Substantia nigra (tissue), 51 donors: ENCODE measurements at places on chromosomes 1 and 21.
A peak's percentile ranks its signal among the peaks of the same experiment; 100 is the strongest.

GRCh38 chr1:61752921-61753389, 10.7 kb downstream of the PATJ start:
- no peak for DNase-seq

DNA sequence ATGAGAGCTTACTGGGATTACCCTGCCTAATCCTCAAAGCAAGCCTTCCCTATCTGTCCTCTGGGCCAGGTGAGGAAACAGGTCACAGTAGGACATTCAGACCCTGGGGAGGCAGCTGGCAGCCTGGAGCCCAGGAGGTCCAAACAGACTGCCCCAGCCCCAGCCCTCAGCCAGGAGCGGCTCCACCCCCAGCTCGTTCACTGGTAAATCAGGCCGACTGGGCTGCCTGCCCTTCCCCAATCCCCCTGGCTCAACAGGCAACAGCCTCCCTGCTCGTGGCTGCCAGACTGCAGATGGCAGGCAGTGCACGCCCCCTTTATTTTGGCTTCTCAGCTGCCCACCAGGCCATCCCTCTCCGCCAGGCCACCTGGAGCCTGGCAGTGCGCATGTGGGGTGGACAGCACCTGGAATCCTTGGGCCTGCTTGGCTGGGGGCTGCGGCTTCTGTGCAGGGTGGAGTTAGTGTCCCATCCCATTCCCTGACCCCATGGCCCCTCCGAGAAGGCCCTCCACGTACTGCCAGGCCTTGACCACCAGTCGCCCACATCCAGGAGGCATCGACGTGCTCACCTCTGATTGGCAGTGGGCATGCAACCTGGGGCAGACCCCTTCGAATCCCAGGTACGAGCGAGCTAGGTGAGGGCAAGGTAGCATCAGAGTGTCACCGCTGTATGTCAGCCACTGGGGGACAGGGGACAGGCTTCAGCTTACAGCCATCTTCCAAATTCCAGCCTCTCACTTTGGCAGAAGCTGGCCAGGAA, 11.2 kb upstream of the ZNF670 start:
- DNase-seq, result no peak

DNA sequence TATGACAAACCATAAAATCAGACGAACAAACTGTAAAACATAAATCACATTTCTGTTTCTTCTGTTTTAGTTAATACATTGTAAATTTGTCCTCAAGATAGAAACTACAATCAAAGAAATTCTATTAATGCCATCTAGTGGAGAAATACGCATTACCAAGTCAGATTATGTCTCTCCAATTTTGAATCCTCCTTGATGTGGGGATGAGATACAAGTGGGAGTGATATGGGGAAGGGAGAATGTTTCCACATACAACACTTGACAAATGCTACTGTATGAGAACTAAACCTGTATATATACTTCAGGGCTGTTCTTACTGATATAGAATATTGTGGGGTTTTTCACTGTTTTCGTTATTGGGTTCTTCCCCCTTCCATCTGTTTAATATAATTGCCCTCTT, 2.6 kb downstream of the HFM1 start:
- DNase-seq, result no peak

GRCh38 chr1:69814926-69815325, 247.2 kb downstream of the LRRC7 start:
- DNase-seq, result no peak

GRCh38 chr1:76620371-76620770, 246.9 kb upstream of the ST6GALNAC5 start:
- DNase-seq, result no peak

- no peak for DNase-seq
Observed at GRCh38 chr1:200856716-200857357, 15.9 kb upstream of the GPR25 start.

GRCh38 chr1:202858789-202859414, 30.0 kb downstream of the RABIF start:
- no peak for DNase-seq

DNA sequence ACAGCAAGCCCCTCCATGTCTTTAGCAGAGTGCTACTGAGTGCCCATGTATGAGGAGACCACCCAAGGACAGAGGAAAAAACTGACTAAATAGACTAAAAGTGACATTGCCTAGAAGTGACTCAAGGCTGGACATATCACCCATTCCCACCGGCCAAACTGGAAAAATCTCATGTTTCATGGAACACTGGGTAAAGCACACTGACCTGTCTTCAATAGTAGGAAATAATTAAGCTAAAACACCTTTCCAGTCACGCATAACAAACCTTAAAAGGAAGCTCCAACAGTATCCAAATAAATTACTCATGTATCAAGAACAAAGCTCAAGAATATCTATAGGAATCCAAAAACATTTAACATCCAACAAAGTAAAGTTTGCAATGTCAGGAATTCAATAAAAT, 120.4 kb downstream of the SNX7 start:
- no peak for DNase-seq

DNA sequence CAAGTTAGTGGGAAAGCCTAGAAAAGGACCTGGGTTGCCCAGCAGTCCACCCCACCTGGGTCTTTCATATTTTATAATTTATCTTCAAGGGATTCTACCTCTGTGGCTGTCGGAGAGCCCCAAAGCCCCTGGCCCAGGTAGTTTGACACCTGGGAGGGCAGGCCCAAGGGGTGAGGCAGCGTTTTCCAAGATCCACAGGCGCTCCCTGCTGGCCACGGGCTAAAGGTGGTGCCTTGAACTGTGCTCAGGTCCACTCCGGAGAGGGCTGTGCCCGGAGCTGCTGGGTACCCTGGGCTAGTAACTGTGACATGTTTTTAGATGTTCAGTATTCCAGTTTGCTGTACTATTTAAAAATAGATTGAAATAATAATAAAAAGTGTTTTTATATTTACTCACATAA, 37.2 kb upstream of the CRNN start:
- no peak for DNase-seq

DNA sequence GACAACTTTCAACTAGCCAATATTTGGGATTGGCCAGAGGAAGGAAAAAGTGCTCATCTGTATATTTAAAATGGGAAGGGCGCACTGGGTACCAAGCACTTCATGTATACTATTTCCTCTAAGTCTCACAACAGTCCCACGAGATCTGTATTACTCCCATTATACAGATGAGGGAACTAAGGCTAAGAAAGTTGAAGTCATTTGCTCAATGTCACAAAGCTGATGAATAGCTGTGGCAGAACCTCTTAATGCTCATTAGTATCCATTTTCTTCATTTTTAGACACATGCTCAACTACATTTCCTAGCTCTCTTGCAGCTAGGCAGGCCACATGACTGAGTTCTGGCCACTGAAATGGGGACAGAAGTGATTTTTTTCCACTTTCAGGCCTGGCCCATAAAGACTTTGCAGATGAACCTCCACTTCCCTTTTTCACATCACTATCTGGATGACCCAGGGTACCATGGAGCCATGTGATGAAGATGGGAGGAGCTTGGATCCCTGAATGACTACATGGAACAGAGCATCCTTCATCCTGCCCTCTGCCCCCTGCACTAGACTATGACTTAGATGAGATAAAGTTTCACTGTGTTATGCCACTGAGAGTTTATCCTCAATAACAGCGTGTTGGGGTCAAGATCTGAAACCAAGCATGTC, 31.8 kb downstream of the ATF3 start:
- no peak for DNase-seq

GRCh38 chr1:162732566-162733335, 57.8 kb upstream of the HSD17B7 start:
- DNase-seq, result no peak

GRCh38 chr1:150093805-150094204, 26.2 kb downstream of the VPS45 start:
- DNase-seq, result no peak

DNA sequence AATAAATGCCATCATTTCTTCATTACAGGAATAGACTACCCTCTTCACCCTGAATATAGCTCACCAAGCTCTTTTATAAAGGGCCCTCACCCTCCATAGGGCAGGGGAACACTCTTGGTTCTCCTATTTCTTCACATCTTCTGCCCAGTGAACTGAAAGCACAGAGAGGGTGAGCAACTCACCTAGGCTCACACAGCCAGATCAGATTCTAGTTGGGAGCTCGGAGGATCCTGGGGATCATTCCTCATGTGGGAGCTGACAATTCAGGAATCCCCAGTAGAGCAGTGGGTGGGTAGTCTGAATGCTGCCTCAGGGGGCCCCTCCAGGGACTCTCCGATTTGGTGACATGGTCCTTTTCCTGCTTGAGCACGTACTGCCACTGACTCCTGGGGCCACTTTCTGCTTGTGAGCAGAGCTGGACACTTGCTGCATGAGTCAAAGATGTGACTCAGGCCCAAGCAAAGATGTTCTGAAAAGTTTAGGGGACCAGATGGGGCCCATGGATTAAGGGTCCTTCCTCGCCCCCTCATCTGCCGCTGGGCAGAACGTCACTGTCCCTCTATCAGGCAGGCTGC, 63.7 kb upstream of the WNT4 start:
- DNase-seq, result no peak

GRCh38 chr1:228213917-228214808, 6.3 kb downstream of the OBSCN start:
- DNase-seq, result no peak

- no peak for DNase-seq
Observed at GRCh38 chr1:222844411-222844779, 29.6 kb downstream of the DISP1 start.

DNA sequence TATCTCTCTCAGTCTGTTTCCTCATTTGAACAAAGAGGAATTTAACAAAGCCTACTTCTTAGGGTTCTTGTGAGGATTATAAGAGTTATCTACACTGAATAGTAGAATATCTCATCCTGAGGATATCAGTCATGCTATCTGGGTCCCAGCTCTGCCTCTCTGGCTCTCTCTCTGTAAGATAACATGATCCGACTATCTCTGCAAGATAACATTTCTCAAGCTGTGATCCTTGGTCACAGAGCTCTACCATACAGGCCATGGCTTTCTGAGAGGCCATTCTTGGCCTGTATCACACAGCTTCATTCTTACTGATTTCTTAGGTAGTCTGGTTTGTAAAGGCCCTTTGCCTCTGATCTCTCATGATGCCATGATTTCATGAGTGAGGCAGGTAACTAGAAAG, 71.0 kb upstream of the TRABD2B start:
- DNase-seq, result no peak

DNA sequence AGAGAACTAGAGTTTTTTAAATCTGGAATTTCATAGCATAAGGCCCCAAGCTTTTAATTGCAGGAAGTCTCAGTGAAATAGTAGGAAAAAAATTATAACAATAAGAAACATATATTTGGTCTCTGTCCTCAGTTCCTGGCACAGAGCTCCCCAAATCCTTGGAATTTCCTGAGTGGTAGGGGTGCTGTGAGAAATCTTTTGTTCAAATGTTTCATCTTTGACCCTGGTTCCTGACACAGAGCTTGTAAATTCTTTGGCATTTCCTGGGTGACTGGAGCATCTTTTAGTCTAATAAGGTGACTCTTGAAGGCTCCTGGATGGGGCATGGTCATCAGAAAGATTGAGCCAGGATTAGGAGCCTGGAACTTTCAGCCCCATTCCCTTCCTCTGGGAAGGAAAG, 225.7 kb upstream of the AJAP1 start:
- DNase-seq, result no peak

DNA sequence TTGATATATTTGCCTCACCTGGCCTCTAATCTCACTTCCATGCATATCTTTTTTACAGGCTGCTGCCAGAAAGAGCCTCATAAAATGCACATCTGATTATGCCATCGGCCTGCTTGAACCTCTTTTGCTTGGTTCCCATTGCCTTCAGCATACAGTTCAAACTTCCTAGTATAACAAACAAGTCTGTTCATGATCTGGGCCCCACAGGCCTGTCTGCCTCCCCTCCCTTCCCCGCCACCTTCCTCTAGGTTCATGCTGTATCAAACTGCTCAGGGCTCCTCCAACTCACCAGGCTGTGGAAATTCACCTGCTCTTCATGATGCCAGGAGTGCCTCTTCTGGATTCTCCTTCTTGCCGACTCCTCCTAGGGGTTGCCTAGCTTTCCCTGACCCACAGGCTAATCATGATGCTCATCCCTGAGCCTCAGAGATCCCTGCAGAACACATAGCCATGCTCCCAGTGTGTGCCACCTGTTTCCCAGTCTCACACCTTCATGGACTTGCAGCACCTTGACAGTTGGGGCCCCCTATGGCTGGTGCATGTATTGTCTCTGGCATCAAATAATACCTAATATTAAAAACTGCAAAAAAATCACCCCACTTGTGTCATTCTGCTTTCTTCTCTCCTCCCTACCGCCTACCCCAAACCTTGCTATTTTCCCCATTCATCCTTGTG, 33.7 kb upstream of the CD2 start:
- DNase-seq, result no peak

DNA sequence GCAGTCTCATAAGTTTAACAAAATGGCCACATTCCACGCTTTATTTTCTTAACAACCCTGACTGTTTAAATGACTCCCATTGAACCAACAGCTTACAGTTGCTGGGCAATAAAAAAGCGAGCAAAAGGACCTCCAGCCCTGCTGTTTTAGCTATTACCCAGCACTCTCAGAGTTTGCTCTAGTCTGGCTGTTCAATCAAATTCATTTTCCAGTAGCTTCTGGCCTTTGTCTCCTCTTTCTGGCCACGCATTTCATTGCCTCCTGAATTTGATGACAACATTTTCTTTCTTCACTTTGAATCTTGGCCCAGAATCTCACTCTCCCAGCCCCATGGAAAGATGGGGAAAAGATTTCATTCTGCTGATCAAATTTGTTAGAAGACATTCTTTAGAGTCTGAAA, 44.1 kb upstream of the DOCK7 start:
- no peak for DNase-seq

- DNase-seq, result no peak
Observed at GRCh38 chr1:47214549-47214948, 17.5 kb downstream of the TAL1 start.

GRCh38 chr1:65066766-65067490, 81.1 kb upstream of the AK4 start:
- peak; percentile 50 for DNase-seq

GRCh38 chr1:118364882-118365281, 179.9 kb upstream of the SPAG17 start:
- DNase-seq, result no peak

GRCh38 chr1:219434285-219434922, 178.5 kb downstream of the ZC3H11B start:
- DNase-seq, result no peak

DNA sequence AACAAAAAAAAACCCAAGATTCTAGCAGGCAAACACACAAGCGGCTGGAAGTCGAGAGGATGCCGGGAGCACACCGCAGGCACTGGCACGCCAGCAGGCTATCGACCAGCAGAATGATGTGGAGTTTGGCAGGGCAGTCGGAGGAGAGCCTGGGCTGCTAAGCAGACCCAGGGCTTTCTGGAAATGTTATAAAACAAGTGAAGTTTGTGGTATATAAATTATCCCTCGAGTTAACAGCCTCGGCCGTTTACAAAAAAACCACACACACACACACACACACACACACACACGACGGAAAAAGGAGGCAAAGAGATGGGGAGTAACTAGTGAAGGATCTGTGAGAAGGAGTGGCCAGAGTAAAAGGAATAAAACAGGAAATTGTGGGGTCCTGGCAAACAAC, 87.2 kb upstream of the IVNS1ABP start:
- DNase-seq, result no peak

- no peak for DNase-seq
Observed at GRCh38 chr1:23575226-23575810, 16.0 kb upstream of the ID3 start.

DNA sequence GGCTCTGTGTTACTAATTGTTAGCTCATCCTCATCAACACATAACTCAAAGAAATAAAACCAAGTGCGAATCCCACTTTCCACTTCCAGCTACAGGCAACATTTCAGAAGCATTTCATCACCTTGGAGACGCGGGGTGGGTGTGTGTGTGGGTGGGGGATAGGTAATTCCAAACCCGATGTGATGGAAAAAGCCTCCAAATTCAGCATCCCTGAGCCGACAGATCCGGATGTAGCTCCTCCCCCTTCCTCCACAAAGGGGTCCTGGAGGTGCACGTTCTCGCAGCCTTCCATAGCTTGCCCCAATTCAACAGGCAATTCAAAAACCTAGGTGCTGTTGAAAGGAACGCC, 486 bp downstream of the HSPA13 start:
- DNase-seq, result no peak
